ENCODE measurements at places on chromosomes 7 and 10.

GRCh38 chr7:113891031-113891350, 27.8 kb downstream of the PPP1R3A start:
- no peak for DNase-seq

DNA sequence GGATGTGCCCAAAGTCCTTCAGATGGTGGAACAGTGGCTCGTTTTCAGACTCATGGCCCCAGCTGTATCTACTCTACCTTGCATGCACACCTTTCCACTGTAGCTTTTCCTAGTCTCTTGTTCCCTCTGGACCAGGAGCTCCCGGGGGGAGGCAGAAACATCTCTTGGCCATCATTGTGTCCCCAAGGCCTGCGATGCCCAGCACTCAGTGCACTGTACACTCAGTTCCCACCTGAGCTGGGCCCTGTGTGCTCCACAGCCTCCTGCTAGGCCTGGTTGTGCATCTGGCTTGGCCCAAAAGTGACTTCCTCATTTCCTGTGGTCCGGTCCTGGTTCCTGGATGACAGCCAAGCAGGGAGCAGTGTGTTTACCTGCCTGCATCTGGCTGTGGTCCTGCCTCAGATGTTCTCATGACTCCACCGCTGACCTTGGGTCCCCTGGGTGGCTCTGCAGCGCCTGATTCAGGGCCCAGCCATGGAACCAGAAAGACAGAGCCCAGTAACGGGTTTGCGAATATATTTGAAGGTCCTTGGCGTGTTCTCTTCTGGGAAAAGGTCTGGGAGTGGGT, 9.9 kb upstream of the DOCK1 start:
- no peak for DNase-seq

DNA sequence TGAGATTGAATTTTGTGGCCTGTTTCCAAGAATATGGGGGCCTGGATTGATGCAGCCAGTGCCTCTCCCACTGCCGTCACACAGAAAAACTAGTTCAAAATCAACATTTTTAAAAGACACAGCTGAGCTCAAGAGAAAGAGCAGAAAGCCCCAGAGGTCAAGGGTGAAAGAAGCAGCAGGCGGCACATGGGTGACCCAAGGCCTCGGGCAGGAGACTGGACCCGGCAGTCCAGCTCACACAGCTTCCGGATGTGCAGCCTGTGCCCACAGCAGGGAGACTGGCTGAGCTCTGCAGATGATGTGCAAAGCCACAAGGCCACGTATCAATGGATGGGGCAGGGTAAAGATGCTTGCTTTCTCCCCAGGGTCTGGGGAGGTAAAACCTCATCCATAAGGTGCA, 50.4 kb upstream of the RNF32 start:
- DNase-seq, result no peak

GRCh38 chr10:102280397-102281101, 35.2 kb downstream of the GBF1 start:
- DNase-seq, result no peak

- DNase-seq, result no peak
Observed at GRCh38 chr10:3774814-3775695, 10.0 kb downstream of the KLF6 start.

- DNase-seq, result no peak
Observed at GRCh38 chr10:129932751-129933433, 31.2 kb downstream of the EBF3 start.

DNA sequence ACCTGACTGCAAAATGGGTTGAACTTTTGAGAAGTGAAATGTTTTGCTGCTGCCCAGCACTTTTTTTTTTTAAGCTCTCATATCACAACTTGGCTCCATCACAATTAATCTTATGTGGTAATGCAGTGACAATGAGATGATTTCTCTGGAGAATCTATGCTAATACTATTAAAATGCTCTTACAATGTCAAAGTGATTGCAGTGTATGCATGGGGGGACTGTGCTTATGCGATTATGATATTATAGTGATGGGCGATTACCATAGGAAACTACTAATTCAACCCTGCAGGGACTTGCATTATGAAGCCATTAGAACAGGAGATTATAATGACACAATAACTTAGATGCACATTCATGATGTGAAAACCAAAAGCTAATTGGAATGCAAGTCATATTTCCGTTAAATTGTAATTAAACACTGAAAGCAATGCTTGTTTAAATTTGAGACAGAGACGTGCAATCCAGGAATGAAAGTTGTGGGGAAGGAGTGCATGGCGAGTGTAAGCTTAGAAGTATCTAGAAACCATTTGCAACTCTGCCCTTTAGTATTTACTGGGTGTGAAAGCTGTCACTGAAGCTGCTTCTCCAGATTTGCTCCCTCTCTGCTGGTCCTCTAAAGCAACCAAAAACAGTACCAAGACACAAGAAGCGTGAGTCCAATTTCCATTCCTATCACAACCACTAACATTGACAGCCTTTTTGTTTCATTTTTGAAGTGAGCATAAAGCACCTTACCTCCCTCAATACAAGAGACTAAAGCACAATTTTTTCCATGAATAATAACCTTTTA, 21.6 kb downstream of the PTER start:
- DNase-seq, result no peak

GRCh38 chr10:7956508-7956907, 98.0 kb upstream of the GATA3 start:
- DNase-seq, result no peak

DNA sequence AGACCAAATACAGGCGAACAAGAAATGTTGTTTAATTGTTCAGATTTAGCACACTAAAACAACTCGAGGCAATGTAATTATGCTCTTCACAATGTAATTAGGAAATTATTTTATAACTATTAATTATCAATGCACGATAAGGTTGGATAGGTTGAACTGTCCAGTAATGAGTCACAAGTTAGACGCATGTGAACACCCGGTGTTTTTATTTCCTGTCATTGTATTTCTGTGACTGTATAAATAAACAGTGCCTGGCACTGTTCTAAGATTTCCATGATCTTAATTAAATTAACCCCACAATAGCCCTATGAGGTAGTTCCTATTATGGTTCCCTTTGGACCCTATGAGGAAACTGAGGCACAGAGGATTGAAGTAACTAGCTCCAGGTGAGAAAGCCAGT, 26.2 kb downstream of the C10orf105 start:
- no peak for DNase-seq

GRCh38 chr10:123721441-123722049, 55.4 kb downstream of the GPR26 start:
- no peak for DNase-seq

DNA sequence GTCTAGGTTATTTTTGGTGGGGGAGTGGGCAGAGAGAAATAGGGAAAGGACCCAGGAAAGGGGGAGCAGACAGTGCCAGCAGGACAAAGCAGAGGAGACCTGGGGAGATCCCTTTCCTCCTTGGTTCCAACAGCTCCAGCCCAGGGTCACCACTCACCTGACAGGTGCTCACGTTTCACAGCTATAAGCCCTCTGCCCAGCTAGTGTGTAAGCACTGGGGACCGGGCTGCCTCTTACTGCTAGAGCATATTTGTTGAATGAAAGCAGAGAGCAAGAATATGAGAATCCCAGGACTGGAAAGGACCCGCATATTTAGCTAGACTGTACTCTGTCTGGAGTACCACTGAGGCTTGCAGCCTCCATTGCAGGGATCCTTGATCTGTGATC, 6.7 kb downstream of the ZCCHC24 start:
- no peak for DNase-seq

DNA sequence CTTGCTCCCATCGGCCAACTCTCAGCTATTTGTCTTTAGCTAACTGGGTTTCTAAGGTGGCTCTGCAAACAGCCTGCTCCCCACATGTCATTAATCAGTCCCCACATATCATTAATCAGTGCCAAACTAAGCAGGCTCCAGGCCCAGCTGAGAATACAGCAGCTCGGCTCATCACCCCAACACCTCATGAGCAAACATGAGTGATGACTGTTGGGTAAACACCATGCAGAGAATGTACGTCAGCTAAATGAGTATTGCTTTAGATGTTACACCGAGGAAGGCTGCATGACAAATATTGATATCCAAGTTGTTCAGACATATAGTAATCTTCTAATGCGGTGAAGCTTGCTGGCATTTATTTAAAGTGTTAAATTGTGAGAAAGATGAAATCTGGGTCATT, 187.5 kb upstream of the AOAH start:
- no peak for DNase-seq

DNA sequence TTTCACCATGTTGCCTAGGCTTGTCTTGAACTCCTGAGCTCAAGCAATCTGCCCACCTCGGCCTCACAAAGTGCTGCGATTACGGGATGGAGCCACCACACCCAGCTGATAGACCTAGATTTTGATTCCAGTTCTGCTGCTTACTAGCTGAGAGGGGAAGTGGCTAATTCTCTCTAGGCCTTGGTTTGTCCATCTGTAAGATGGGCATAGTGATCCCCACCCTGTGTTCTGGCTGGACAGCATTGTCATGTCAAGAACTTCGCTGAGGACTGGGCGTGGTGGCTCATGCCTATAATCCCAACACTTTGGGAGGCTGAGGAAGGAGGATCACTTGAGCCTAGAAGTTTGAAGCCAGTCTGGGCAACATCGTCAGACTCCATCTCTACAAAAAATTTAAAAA, 17.4 kb upstream of the CCL24 start:
- DNase-seq, result no peak

- no peak for DNase-seq
Observed at GRCh38 chr10:77159538-77160110, 478.0 kb downstream of the KCNMA1 start.

GRCh38 chr10:118304521-118304920, 37.6 kb downstream of the FAM204A start:
- DNase-seq, result no peak

DNA sequence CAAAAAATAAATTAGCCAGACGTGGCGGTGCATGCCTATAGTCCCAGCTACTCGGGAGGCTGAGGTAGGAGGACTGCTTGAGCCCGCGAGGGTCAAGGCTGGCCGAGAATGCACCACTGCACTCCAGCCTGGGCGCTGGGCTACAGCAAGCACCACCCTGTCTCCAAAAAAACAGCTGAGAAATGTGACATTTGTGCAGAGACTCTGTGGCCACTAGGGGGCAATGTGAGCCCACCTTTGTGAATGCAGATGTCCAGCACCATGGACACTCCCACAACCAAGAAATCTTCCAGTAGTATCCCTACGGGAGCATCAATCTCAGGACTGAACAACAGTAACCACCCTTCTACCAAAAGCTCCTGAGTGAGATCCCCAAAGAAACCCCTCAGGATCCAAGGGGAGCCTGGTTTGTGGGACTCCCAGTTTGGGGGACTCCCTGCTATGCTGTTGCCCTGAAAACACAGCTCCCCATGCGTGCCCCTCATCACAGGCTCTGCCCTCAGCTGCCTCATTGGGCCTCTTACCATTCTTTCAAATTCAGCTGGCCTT, 6.2 kb upstream of the AHCYL2 start:
- peak; percentile 87 for DNase-seq

DNA sequence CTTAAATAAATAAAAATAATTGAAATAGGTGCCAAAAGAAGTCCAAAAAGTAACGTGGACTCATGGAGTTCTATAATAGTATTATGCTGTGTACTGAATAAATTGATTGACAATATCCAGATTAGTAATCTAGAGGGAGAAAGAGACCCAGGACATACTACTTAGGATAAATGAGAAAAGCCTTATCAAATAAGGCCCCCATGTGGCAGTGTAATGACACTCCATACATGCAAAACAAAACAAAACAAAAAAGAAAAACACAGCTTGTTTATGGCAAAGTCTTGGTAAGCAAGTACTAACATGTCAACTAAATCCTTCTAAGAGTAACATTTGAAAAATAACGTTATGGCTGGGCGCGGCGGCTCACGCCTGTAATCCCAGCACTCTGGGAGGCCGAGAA, 3.6 kb upstream of the RUNDC3B start:
- DNase-seq, result no peak

DNA sequence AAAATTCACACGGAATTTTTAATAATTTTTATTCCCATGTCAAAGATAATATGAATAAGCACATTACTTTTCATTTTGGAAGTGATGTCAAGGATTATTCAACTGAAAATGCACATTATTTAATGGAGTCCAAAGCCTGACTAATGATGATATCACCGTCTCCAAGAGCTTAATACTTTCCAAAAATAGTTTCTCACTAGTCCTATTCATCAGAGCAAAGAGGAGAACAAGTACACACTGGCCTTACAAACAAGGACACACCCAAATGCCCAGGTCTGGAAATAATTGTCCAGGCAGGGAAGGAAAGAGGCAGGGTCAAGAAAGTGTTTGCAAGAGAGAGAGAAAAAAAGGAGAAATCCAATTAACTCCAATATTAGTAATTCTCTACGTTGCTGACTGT, 216.8 kb upstream of the CCDC6 start:
- DNase-seq, result no peak

DNA sequence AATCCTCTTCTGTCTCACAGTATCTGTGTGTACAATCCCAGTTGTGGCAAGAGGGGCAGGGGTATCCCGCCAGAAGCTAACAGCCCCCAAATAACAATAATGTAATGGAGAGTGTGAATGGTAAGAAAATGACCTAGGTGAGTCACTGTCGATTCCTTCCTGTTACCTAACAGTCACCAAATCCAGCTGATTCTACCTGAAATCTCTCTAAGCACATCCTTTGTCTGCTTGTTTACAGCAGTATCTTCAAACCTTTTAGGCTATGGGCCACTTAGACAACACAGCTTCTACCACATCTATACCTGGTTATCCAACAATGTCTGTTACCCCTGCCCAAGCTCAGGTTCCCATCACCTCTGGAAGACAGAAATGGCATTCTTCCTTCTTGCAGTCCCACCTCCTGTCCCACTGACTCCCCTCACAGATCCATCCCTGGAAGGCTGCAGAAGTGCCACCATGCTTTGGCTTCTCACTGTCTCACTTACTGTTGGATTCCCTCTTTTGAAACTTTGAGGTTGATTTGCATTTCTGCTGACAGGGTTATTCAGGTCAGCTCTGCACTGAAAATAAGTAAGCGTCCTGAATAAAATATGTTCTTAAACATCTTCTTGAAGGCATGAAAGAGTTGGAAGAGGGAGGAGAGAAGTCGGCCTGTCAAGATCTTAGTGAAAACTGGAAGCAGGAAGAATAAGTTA, 13.1 kb downstream of the PIP4K2A start:
- DNase-seq, result no peak

DNA sequence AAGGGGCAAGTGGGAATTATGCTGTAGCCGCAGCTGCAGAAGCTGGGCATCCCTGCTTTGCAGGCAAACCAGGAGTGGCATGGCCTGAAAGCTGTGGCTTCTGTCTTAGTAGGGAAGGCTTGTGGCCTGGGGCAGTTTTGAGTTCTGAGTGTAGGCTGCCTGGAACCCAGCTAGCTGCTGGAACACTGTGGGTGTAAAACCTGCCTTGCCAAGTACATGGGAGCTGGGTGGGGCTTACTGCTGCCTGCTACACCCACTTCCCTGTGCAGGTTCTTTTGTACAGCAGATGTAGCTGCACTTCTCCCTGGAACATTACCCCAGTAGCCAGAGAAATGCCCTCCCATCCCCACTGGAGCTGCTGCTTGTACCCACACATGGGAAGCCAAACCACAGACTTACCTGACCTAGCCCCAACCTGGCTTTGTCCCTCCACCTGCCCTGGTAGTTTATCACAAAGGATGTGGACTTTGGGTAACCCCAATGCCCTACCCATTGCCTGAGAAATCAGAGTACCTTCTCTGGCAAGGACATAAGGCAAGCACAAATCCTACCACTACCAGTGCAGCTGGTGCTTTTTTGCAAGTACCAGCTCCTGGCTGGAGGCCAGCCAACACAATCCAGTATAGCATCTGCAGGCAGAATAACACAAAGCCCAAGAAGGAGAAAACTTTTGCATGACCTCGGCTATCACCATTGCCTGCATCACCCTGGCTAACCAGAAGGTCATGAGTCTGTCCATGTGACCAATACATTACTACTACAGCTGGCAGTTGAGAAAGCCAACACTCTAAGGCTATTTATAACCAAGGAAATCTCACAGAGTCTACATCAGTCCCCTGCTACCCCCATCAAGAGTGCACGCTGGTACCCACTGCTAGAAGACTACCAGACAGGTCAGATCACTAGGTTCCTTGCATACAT, 26.5 kb upstream of the PPP1R3A start:
- no peak for DNase-seq

Data from CD4-positive, alpha-beta T cell treated with Interleukin-17A for 4 hours (primary cell).